Upper lobe of left lung (tissue), 6 donors: ENCODE measurements at places on chromosomes 16 and 17. TPM values are rescaled to one million over a fixed set of nuclear protein-coding genes. Genes with fewer than 3 reads are reported as not detected.

DNA sequence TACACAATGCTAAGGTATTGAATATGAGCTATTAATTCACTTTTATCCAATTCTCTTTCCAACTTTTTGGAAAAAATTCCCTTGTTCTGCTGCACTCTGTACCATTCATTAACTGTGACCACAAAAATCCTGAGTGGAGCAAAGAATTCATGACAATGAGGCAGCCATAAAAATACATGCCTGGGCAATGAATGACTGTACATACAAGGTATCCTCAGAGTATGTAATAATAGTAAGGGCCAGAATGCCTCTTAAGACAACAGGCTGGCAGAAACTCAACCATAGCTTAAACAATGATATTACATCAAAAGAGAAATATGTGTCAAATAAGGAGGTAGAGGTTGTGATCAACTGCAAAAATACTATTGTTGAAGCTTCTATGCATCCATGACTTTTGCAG lies 74.7 kb upstream of the CA10 start:
- DNase-seq: no peak

DNA sequence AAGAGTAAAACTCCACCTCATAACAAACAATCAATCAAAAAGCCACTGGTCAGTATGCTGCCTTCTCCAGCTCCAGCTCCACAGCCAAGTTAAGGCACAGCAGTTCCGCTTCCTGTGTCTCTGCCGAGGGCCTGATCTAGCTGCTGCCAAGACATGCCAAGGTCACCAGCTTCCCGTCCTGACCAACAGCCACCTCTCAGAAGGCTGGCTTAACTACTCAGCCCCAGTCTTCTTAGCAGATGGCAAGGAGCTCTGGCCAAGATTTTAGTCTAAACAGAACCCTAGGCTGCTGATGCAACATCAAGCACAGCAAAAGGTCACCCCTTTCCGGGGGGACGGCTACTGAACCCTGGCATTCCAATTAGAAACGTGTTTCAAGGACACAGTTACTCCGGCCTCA lies 17.7 kb upstream of the MNT start:
- DNase-seq: no peak

DNA sequence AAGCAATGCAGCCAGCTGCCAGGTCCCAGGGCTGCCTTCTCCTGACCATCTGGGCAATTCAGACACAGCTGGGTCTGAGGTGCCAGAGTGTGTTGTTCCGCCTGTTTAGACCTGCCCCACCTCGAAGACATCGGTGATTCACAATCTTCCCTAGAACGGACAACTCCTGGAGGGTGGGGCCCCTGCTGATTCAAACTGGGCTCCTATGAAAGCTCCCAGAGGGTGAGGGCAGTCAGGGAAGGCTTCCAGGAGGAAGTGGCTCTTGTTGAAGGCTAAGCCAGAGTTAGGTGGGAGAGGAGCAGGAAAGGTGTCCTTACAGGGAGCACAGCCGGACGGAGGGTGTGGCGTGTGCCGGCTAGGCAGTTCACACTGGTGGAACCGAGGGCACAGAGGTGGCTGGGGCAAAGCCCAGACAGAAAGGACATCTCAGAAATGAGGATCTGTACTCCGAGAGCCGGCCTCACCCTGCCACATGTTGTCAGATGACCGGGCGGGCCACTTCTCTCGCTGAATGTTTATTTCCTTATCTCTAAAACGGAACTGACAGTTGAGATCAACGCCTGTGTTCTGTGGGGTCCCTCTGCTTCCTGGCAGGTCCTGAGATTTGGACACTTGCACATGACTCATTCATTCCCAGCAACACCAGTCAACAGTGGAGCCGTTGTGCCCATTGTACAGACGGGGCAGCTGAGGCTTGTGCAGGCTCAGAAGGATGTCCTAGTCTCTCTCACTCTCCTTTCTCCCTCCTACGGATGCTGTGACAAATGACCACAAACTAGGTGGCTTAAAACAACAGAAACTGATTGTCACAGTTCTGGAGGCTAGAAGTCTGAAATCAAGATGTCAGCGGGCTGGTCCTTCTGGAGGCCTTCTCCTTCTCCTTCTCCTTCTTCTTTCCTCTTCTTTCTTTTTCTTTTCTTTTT lies 26.9 kb upstream of the LITAF start:
- DNase-seq: no peak

DNA sequence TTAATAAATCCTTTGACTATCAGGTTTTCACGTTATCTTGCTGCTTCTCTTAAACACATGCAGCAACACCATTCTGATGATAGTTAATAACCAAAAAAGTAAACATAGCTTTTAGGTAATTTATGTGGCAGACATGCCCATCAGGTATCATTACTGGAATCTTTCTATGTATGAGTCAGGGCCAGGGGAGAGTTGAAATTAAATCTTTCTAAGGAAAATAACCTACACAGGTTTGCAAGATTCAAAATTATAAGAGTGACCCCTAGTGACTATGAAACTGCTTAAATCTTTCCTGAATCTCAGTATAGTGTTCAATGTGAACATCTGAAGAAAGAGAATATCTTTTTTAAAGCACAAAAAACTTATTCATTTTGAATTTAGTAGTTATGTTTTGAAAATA lies 666.6 kb downstream of the CDH11 start:
- DNase-seq: no peak

DNA sequence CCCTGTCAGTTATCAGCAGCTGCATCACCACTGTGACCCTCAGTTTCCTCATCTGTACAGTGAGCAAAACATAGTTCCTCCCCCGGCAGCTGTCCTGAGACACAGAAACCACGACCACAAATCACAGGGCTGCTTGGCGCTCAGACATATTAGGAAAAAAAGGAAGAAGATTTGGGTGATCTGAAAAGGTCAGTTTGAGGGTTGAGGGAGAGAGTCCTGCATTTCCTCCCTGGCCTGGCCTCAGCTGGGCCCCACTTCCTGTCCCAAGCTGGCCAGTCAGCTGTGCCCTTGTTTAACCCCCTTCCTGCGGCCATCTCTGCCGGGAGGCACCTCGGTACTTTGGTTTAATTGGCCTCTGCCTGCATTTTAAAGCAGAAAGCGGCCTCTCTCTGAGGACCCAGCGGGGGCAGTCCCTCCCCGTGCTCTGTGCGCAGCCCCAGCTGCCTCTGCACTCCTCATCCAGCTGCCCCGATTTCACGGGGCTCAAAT lies 24.0 kb upstream of the CIBAR2 start:
- DNase-seq: no peak

DNA sequence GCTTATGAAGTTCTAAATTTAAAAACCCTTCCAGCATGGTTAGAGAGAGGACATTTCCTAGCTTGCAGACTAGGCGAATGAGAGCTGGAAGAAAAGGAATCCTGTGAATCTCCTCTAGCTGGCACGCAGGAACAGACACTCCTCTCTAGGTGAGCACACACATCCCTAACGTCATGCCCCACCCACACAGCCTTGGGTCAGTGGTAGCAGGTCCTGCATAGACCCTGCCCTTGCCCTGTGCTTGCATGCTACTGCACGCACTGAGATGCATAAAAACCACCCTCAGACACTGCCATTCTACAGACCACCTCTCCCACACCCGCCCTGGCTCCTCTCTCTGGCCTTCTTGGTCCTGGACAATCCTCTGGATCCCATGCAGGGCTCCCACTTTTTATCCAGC lies 23.5 kb downstream of the CES1 start:
- no peak for DNase-seq

DNA sequence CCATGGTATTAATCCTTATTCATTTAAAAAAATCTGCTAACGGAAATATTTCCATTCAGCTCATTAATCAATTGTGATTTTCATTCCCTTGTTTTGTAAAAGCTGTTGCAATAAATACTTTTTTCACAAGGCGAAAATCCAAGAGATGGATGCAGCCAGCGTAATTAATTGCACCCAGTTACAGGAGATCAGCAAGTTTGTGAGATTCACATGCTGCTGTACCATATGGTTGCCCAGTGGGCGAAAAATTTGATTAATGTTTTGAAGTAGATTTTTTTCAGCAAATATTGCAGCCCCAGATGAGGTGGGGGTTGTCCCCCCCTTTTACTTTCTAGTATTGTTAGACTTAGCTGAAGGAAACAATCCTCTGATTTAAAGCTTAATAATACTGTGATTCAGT lies 186.6 kb downstream of the WWOX start:
- no peak for DNase-seq

- no peak for DNase-seq
These were observed 2.1 kb downstream of the SSTR2 start for GRCh38 chr17:73166731-73167581.

DNA sequence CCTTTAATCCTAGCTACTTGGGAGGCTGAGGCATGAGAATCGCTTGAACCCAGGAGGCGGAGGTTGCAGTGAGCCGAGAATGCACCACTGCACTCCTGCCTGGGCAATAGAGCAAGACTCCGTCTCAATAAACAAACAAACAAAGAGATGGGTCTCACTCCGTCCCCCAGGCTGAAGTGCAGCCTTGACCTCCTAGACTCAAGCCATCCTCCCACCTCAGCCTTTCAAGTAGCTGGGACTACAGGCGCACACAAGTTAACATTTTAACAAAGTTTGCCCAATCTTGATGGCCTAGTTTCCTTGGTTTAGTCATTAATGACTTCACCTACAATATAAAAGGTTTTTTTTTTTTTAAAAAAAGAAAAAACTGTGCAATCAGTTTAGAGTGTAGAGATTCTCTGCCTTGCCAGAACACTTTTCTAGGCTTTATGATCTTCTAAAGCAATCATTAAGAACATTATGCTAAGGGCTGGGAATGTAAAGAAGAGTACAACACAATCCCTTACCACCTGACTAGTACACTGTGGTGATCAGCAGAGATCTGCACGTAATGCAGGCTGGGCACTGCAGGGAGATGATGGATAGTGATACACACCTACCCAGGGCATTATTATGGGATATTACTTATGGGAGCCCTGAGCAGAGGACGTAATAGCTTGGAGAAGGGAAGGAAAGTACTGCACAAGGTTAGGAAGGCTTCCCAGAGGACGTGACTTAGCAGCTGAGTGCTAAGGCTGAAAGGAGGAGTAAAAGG lies 6.9 kb downstream of the GOT2 start:
- no peak for DNase-seq

DNA sequence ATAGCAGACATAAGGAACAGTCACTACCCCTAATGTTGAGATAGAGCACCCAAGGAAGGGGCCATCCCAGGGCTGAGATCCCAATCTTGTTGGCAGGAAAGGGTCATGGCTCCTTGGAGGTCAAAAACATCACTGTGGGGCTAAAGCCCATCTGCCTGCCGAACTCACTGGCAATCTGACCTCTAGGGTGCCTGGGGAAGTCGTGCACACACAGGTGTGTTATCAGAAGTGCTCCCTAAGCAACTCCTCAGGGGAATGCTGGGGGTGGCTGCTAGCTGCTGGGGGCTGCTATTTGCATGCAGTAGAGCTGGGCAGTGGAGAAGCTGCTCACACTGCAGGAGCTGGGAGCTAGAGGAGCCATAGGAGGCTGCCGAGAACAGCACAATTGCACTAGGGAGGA lies 47.5 kb upstream of the PHOSPHO1 start:
- no peak for DNase-seq

DNA sequence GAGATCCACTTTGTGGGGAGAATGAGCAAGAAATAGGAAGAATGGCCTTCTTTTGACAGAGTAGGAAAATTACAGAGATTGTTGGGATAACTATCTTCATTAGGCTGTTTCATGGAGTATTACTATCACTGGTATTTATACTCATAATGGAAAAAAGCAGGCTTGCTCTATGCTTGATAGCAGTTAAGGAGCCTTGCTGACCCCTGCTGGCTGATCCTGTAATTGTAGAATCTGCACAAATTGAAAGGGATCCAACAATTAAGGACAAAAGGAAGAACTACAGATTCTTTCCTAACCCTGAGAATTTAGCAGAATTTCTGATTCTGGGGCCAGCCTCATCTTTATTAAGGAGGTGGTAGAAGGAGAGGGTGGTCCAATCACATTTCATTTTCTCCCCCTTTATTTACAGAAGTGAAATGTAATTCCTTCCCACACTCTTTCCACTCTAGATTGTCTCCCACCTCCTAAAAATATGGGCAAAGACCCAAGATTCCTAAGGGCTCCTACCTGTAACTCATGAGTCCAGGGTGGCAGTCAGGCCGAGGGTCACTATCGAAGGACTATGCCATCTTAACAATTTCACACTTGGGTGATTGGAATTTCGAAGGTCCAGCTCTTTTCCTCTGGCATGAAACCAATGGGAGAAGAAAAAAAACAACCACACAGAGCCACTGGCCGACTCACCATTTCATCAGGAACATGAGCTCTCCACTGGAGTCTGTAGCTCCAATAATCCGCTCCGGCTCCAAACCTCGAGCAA lies 26.3 kb downstream of the NFE2L1 start:
- DNase-seq: no peak

DNA sequence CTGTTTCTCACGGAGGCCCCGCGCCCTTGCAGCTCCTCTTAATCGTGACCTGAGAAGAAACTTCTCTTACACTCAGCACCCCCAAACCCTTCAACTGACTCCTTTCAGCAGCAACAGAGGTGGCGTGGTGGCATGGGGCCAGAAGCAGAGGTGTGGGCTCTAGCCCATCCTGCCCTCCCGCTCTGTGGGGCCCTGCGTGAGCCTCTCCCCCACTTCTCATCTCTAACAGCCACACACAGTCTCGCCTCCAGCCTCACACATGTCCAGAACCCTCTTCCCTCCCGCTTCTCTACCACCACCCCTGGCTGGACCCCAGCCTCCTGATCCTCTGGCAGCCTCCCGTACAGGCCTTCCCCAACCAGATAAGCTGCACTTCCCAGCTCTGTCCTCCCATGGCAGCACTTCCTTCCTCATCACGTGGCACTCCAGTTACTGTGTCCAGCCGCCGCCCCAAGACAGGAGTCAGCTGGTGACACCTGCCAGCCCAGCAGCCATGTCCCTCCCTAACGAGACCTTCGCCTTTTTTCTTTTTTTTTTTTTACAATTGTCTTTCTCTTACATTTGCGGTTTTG lies 30.5 kb downstream of the NSMCE1 start:
- DNase-seq: no peak

DNA sequence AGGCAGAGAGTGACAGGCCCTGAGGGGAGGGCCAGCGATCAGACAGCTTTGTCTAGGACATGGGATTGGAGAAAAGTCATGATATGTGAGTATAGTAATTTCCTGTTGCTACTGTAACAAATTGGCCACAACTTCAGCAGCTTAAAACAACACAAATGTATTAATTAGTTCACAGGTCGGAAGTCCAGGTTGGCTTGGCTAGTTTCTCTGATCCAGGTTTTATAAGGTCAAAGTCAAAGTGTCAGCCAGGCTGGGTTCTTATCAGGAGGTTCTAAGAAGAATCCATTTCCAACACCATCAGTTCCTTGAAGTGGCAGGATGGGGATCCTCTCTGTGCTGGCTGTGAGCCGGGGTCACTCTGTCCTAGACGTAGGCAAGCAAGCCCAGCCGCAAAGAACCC lies 76.2 kb upstream of the SEC14L1 start:
- DNase-seq: no peak

GRCh38 chr17:69503711-69504110 lies 89.2 kb downstream of the MAP2K6 start:
- DNase-seq: no peak

GRCh38 chr17:34382621-34383124 lies 19.6 kb upstream of the CCL1 start:
- peak; percentile 45 for DNase-seq

Gene SPIRE2
- 18.9 TPM for total RNA-seq

Gene CENPX
- 60.5 TPM for total RNA-seq

Gene SECTM1
- 39.5 TPM for total RNA-seq

Gene KIFC3
- 254 TPM for total RNA-seq

Gene BHLHA9
- total RNA-seq: not detected

Gene PRR35
- not detected for total RNA-seq

Gene IGF2BP1
- total RNA-seq: not detected

Gene GPR179
- not detected for total RNA-seq
